ENCODE measurements at places on chromosomes 4 and X. TPM values are rescaled to one million over a fixed set of nuclear protein-coding genes. Genes with fewer than 3 reads are reported as not detected.

Gene POU3F4
- not detected for total RNA-seq

Gene MAGEA1
- total RNA-seq, result not detected

Gene TMEM35A
- not detected for total RNA-seq

Gene GDPD2
- not detected for total RNA-seq

GRCh38 chr4:92333016-92333415 lies 29.2 kb downstream of the GRID2 start:
- H3K4me1 ChIP-seq, result peaks cover 21% of the 10 kb centered on the region
- H3K27ac ChIP-seq, result no peak overlapping the region
- H3K27me3 ChIP-seq, result no peaks in the 10 kb centered on the region
- DNase-seq, result no peak
- no peaks in the 10 kb centered on the region for H3K36me3 ChIP-seq

DNA sequence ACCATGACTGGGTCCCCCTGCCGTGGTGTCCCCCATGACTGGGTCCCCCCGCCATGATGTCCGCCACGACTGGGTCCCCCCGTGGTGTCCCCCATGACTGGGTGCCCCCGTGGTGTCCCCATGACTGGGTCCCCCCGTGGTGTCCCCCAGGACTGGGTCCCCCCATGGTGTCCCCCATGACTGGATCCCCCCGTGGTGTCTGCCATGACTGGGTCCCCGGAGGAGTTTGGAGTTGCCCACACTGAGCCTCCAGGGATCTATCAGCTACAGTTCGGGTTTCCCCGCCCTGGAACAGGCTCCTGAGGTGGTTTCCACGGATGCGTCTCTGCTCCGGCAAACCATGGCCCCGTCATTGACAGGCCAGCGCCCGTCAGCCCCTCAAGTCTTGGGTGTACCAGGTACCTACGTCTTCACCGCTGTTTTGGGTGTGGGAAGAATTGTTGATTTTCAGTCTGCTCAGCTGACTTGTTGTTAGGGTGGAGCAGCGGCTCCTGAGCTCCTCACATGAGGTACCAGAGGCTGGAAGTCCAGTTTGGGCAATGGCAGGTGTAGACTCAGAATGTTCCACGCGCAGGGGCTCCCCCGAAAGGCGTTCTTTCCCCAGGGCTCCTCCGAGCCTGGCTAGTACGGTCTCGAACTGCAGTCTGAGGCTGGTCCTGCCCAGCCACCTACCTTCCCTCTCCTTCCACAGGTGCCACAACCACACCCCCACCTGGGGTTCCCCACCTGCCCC lies 8.3 kb upstream of the PDE6B start:
- no peaks in the 10 kb centered on the region for H3K36me3 ChIP-seq
- H3K4me1 ChIP-seq, result no peaks in the 10 kb centered on the region
- DNase-seq, result no peak
- no peaks in the 10 kb centered on the region for H3K27me3 ChIP-seq

GRCh38 chr4:113154281-113154680 lies 104.8 kb downstream of the ANK2 start:
- H3K27ac ChIP-seq, result peak overlapping the region; percentile 21
- H3K36me3 ChIP-seq, result no peaks in the 10 kb centered on the region
- no peak overlapping the region for H3K4me3 ChIP-seq
- H3K4me1 ChIP-seq, result peaks cover 26% of the 10 kb centered on the region

GRCh38 chr4:48041535-48042137 lies 25.1 kb downstream of the NIPAL1 start:
- H3K4me3 ChIP-seq, result no peak overlapping the region
- DNase-seq, result no peak
- no peaks in the 10 kb centered on the region for H3K36me3 ChIP-seq

DNA sequence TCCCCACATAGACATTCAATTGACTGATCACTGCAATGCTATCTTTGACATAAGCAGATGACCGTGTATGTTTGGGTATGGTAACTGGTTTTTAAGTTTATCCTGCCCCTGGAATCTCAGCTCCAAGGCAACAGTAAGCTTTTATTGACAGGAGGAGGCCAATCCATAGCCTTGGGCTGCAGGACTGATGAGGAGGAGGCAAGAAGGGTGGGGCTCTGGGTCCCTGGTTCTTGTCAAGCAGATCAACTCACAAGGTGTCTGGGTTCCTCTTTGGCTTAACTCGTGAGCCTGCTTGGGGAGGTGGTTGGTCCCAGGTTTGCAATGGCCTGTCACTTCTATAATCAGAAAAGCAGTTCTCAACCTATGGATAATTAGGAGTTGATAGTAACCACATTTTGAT lies 113.2 kb upstream of the STX18 start:
- no peak for DNase-seq
- no peaks in the 10 kb centered on the region for H3K4me1 ChIP-seq
- H3K36me3 ChIP-seq, result no peaks in the 10 kb centered on the region
- no peak overlapping the region for H3K27ac ChIP-seq

DNA sequence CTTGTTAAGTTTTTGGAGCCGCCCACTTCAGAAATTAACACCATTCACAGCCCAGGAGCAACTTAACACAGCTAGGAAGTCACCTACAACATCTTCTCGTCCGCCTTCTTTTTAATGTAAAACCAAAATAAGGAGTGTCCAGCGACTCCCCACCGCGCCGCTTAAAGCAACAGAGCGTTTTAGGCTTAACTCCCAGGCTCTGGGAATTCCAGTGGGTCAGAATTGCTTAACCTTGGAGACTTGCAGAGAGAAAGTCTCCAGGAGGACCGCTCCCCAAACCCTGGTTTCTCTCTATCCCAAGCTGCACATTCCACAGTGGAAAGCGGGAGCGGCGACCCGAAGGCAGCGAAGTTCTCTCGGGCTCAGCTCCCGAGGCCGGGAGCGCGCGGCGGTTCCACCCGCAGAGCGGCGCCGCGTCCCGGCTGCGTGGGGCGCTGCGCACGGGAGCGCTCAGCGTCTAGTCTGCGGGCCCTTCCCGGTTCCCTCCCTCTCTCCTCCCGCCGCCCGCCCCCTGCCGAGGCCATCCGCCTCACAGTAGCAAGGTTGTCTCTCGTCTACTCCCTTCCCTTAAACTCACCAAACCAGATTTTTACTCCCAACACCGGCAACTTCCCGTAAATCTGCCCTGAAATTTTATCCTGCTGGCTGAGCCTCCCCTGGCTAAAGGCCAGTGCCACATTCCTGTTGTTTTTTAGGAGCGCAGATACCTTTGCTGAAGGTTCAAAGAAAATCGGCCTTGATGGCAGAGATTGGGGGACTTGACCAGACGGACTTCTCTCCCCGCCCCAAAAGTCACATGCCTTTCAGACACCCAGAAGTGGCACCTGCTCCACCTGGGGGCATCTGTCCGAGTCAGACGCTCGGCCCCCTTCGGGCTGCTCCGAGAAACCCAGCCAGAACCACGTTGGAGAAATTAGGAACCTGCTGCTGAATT lies at the start of gene RBM47:
RBM47 (minus strand) TSS at position 464 of the 934 bp plus-strand sequence. CDS start 190,971 bp downstream, outside the sequence.
- no peak for DNase-seq

DNA sequence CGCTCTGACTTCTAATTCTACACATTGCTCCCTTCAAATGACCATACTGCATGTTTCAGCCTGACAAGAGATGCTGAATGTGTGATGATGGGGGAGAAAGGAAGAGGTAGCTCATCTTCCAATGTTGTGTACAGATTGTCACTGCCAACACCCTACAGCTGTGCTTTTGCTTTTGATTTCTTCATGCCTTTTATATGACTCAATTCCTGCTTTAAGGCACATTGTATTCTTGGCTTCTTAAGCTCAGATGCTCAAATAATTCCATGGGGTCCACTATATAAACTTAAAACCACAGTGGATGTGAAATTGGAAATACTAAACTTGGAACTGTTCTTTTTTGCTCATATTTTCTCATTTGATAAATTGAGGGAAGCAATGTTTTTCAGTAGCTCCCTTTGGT lies 183.2 kb upstream of the WDFY3 start:
- H3K27me3 ChIP-seq, result no peaks in the 10 kb centered on the region
- no peak overlapping the region for H3K27ac ChIP-seq
- no peak overlapping the region for H3K4me3 ChIP-seq
- no peaks in the 10 kb centered on the region for H3K36me3 ChIP-seq
- DNase-seq, result no peak

DNA sequence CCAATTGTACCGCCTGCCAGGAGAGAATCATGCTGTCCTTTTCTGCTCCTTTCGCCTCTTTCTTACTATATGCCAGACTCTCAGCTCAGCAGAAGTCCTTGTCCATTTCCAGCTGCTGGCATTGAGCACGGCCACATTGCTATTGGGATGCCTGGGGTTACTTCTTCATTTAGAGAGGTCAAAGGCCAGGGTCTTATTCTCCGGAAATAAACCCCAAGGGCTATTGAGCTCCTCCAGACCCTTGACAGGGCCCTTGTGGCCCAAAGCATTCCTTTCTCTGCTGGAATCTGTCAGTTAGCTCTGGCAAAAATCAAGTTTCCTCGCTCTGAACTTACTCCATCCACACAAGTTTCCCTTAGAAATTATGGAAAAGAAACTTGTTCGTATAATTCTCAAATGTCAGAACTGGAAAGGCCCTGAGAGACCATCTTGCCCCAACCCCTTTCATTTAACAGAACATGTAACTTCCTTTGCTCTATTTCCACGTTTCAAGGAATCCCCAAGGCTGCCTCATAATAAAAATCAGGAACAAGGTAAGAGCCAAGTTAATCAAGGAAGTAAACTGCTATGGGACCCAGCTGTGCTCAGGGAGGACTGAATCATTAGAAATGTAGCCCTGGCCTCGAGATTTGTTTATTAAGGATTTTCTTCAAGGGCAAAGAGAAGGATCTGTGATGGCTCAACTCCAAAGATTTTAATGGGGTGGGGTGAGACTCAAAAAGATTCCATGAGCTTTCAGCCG lies 11.8 kb downstream of the AKAP4 start:
- no peaks in the 10 kb centered on the region for H3K4me1 ChIP-seq
- DNase-seq, result no peak
- H3K36me3 ChIP-seq, result no peaks in the 10 kb centered on the region
- no peak overlapping the region for H3K4me3 ChIP-seq

GRCh38 chr4:95288552-95288951 lies 260.2 kb downstream of the UNC5C start:
- H3K36me3 ChIP-seq, result no peaks in the 10 kb centered on the region
- no peaks in the 10 kb centered on the region for H3K27me3 ChIP-seq
- no peak overlapping the region for H3K4me3 ChIP-seq

GRCh38 chrX:70208479-70208878 lies 26.0 kb upstream of the AWAT1 start:
- H3K4me1 ChIP-seq, result no peaks in the 10 kb centered on the region
- H3K36me3 ChIP-seq, result no peaks in the 10 kb centered on the region
- H3K4me3 ChIP-seq, result no peak overlapping the region
- DNase-seq, result no peak

DNA sequence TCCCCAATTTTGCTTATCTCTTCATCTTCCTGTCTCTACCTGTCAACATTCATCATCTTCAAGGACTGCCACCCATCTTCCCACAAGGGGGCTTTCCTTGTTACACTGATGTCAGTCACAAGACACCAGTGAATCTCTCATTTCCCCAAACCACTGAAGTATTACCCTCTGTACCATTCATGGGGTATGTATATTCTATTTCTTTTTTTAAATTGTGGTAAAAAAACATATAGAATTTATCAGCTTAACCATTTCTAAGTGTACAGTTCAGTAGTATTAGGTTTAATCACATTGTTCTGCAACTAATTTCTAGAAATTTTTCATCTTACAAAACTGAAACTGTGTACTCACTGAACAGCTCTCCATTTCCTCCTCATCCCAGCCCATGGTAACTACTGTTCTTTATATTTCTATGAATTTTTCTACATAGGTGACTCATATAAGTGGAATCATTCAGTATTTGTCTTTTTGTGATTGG lies 98.6 kb downstream of the LARP7 start:
- no peak overlapping the region for H3K4me3 ChIP-seq
- no peaks in the 10 kb centered on the region for H3K36me3 ChIP-seq
- no peaks in the 10 kb centered on the region for H3K4me1 ChIP-seq

DNA sequence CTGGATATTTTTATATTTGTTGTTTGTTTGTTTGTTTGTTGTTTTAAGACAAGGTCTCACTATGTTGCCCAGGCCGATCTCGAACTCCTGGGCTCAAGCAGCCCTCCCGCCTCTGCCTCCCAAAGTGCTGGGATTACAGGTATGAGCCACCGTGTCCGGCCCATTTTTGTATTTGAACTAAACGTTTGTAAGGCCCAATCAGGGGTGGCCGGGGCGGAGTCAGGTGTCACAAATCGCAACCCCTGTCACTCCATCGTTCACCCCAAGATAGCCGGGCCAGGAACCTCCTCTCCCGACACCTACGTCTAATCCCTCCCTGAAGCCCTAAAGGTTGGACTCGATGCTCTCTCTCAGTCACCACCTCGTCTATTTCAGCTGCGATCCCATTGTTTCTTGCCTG lies 722 bp upstream of the EFHC2 start:
- no peaks in the 10 kb centered on the region for H3K4me1 ChIP-seq
- H3K27ac ChIP-seq, result no peak overlapping the region
- no peaks in the 10 kb centered on the region for H3K27me3 ChIP-seq
- no peaks in the 10 kb centered on the region for H3K36me3 ChIP-seq

DNA sequence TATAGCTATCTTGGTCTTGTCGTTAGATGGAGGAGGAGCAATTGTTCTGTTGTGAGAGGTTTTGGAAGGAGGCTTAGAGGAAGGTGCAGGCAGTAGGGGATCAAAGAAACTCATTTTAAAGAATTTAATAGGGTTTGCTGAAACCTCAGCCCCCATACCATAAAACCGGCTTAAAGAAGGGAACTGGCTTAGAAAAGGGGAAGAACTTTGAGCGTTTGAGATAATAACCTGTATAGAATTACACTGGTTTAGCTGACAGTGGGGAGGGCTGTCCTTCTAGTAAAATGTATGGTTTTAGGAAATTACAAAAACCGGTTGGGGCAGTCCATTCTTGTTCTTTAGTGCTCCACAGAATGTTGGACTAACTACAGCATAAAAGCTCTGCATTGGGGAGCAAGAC lies 128.1 kb downstream of the KDM6A start:
- no peaks in the 10 kb centered on the region for H3K36me3 ChIP-seq
- DNase-seq, result no peak
- no peak overlapping the region for H3K27ac ChIP-seq
- H3K27me3 ChIP-seq, result no peaks in the 10 kb centered on the region

- H3K4me1 ChIP-seq, result no peaks in the 10 kb centered on the region
- H3K36me3 ChIP-seq, result no peaks in the 10 kb centered on the region
- no peak for DNase-seq
- H3K27me3 ChIP-seq, result no peaks in the 10 kb centered on the region
- H3K27ac ChIP-seq, result no peak overlapping the region
- no peak overlapping the region for H3K4me3 ChIP-seq
Measured at GRCh38 chrX:112614640-112615039, 65.1 kb downstream of the LHFPL1 start.

GRCh38 chr4:155602351-155603140 lies 64.1 kb upstream of the GUCY1A1 start:
- no peak overlapping the region for H3K4me3 ChIP-seq
- DNase-seq, result no peak
- no peaks in the 10 kb centered on the region for H3K27me3 ChIP-seq
- peaks cover 8% of the 10 kb centered on the region for H3K4me1 ChIP-seq
- no peaks in the 10 kb centered on the region for H3K36me3 ChIP-seq

DNA sequence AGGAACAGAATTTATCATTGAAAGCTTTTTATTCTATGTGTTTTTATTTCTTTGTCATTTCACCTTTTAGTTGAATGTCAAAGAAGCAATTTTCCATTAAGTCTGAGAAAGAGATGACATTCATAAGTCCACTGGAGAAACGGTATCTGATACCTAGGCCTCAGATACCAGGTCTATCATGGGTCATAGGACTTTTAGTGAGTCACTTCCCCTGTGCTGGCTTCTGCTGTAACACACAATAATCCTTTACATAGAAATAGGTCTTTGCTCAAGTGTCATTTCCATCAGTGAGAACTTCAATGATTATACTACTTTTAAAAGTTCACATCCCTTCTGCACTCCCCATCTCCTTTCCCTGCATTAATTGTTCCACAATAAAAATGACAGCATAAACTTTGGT lies 125.5 kb upstream of the ARMCX2 start:
- no peaks in the 10 kb centered on the region for H3K4me1 ChIP-seq
- no peaks in the 10 kb centered on the region for H3K36me3 ChIP-seq
- DNase-seq, result no peak

- no peaks in the 10 kb centered on the region for H3K27me3 ChIP-seq
- peak overlapping the region; percentile 73 for H3K4me3 ChIP-seq
- no peaks in the 10 kb centered on the region for H3K36me3 ChIP-seq
- H3K4me1 ChIP-seq, result peaks cover 12% of the 10 kb centered on the region
- no peak for DNase-seq
Measured at GRCh38 chr4:85475631-85476233, 782 bp downstream of the ARHGAP24 start.
